ENCODE measurements at places on chromosomes 5 and 9. TPM values are rescaled to one million over a fixed set of nuclear protein-coding genes. Genes with fewer than 3 reads are reported as not detected.

The RNF44 gene
- 67.5 TPM for total RNA-seq

The ATP10B gene
- total RNA-seq: 162 TPM

The GABRA6 gene
- total RNA-seq: not detected

The ANKRD31 gene
- total RNA-seq: 0.05 TPM

The CATSPER3 gene
- total RNA-seq: 0.85 TPM

The SLC34A3 gene
- not detected for total RNA-seq

GRCh38 chr9:106626936-106627335, 236.0 kb upstream of the ZNF462 start:
- H3K27me3 ChIP-seq: no peaks in the 10 kb centered on the region
- H3K4me3 ChIP-seq: no peak overlapping the region
- no peak for DNase-seq
- no peaks in the 10 kb centered on the region for H3K4me1 ChIP-seq

GRCh38 chr9:114469091-114469853, 36.0 kb downstream of the WHRN start:
- no peaks in the 10 kb centered on the region for H3K27me3 ChIP-seq
- DNase-seq: no peak
- no peak overlapping the region for H3K27ac ChIP-seq

DNA sequence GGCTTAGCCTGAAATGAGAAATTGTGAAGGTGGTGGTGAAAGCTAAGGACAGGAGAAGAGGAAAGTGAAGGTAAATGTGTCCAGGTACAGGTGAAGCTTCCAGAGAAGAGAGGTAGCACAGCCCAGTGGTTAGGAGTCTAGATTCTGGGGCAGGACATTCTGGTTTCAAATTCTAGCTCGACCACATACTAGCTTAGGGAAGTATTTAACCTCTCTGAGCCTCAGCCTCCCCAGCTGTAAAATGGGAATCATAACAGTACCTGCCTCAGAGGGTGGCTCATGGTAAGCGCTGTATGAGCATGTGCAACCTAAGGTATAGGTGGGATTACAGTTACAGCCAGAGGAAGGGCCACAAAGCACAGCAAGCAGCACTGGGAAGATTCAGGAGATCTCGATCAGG, 55.2 kb downstream of the PCDH1 start:
- no peaks in the 10 kb centered on the region for H3K4me1 ChIP-seq
- no peak for DNase-seq
- H3K27ac ChIP-seq: no peak overlapping the region
- no peak overlapping the region for H3K4me3 ChIP-seq

- peaks cover 12% of the 10 kb centered on the region for H3K4me1 ChIP-seq
- no peaks in the 10 kb centered on the region for H3K36me3 ChIP-seq
- H3K27me3 ChIP-seq: no peaks in the 10 kb centered on the region
- peak; percentile 63 for DNase-seq
Measured at GRCh38 chr5:135134691-135135381, 100.8 kb upstream of the PITX1 start.

GRCh38 chr5:157046041-157046440, 12.9 kb downstream of the HAVCR1 start:
- H3K27me3 ChIP-seq: no peaks in the 10 kb centered on the region
- H3K4me3 ChIP-seq: no peak overlapping the region
- H3K27ac ChIP-seq: no peak overlapping the region
- H3K36me3 ChIP-seq: no peaks in the 10 kb centered on the region
- H3K4me1 ChIP-seq: no peaks in the 10 kb centered on the region

DNA sequence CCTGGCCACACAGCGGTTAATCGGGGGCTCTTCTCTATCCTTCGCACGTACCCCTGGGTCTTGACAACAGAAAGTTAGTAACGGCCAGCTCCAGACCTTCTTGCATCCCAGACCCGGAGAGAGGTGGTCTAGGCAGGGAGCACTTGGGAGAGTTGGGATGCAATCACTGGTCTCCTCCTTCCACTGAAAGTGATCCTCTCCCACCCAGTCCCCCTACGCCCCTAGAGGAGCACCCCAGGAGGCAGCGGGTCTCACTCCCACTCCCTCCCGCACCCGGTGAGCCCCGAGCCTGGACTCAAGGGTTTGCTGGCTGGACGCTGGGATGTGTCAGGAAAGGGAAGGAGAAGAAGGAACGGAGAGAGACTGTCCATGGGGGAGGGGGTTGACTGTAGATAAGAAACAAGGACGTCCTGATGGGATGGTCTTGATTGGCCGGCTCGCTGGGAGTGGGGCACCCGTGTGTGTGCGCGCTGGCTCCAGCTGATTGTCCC, 2.0 kb downstream of the RORB start:
- peak overlapping the region; percentile 6 for H3K4me3 ChIP-seq
- H3K27me3 ChIP-seq: peaks cover 43% of the 10 kb centered on the region
- H3K4me1 ChIP-seq: no peaks in the 10 kb centered on the region
- H3K27ac ChIP-seq: no peak overlapping the region

DNA sequence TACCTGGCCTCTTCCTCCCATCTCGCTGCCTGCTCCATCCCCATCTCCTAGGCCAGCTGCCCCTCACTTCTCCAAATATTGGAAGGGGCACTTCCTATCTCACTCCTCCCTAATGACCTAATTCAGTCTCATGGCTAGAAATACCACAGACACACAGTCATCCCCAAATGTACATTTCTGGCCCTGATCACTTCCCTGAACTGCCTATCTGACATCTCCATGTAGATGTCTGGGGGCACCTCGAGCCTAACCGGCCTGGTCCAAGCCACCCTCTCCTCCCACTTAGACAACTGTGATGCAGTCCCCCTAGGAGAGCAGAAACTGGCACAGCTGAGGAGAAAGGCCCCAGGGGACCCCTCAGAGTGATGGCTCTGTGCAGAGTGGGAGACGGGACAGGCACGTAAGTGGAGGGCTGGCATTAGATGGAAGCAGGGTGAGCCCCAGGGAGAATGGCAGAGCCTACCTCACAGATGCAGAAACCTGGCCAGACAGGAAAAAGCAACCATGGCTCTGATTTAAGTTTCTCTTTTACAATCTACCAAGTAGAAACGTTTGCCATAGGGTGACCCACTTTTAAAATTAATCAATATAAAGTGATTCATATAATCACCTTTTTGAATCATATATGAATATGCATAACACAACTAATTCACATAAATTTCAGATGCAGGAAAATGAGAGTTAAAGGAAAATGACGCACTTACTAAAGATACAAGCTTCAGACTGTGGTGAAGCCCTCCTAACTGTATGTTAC, 22.1 kb downstream of the CAMSAP1 start:
- DNase-seq: no peak
- H3K36me3 ChIP-seq: no peaks in the 10 kb centered on the region
- no peak overlapping the region for H3K27ac ChIP-seq
- no peaks in the 10 kb centered on the region for H3K4me1 ChIP-seq
- no peak overlapping the region for H3K4me3 ChIP-seq
- no peaks in the 10 kb centered on the region for H3K27me3 ChIP-seq
